Osteoblast (primary cell): ENCODE measurements at places on chromosomes 2 and 18.

DNA sequence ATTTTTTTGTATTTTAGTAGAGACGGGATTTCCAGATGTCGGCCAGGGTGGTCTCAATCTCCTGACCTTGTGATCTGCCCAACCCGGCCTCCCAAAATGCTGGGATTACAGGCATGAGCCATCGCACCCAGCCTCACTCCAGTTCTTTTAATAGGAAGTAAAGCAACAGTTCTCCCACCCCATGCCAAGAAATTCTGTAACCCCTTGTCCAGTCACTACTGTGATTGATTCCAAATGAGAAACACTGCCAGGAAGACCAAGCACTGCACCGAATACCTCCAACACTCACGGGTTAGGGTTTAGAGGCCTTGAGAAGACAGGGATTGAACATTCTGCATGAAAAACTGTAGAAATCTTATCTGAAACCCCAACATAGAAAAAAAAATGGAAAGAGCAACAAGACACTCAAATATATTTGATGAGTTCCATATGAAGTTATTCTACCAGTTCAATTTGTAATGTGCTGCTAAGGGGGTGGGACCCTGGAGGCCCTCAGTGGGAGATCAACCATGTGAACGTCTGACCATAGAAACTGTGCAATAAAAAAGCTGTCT lies 48.2 kb upstream of the BIN1 start:
- DNase-seq: no peak

DNA sequence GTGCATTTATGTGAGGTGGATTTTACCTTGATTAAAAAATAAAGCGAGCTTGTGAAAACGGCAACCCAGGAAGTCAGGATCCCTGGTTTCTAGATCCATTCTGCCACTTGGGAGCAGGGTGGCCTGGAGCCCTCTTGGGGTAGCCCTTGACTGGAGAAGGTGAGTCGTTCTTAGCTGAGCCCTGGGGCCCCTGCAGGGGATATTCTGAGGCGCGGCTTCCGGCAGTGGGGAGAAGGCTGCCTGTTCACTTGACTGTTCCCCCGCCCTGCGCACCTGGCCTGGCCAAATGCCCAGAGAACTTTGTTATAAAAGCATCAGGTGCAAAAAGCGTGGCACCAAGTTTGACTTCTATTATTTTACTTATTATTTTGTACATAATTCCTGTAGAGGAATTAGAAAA lies 221.9 kb downstream of the DYSF start:
- no peak for DNase-seq

DNA sequence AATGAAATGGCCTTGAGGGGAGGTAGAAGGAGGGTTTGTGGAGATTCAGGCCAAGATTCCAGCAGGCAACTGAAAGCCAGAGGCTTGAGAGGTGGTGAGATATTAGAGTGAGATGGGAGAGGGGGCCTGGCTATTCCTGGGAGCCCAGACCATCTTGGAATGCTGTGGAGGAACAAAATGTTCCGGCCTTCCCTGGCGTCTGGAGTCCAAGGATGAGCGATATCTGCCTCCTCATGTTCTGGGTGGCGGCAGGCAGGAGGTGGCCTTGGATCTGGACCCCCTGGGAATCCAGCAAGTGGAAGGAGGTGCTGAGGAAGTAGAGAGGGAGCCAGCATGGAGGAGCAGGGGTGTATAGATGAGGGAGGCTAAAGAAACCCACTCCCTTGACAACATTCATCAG lies 335.9 kb downstream of the CYP26B1 start:
- DNase-seq: no peak

DNA sequence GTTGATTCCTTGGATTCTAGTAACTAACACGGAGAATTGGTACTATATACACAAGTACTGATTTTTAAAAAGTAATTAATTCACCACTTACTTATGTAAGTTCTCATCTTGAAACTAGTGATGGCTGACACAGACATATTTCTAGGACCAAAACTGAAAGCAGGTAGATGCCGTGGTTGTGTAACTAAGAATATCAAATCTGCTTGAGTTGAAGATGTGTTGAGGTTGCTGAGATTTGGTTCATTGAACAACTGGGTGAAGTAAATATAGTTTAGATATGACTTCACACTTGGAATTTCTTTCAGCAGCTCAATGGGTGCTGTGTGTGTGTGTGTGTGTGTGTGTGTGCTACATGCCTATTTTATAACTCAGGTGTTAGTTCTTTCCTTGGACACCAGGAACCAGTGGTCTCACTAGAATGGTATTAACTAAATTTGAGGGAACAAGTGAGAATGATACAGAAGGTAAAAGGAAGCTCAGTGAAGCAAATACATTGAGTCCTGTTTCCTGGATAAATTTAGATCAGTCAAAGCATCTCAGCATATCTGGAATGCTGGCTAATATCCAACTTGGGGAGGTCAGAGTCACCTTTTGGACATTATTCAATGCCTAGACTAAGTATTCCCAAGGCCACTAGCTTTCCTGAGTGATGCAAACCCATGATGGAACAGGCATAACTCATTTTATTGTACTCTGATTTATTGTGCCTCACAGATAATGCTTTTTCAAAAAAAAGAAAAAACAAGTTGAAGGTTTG lies 110.7 kb upstream of the ZEB2 start:
- no peak for DNase-seq
